Left ventricle myocardium inferior (tissue), 1 donor: ENCODE measurements at places on chromosomes 5 and 9.

- no peak for DNase-seq
These were observed 13.6 kb downstream of the CMBL start for GRCh38 chr5:10293907-10294662.

DNA sequence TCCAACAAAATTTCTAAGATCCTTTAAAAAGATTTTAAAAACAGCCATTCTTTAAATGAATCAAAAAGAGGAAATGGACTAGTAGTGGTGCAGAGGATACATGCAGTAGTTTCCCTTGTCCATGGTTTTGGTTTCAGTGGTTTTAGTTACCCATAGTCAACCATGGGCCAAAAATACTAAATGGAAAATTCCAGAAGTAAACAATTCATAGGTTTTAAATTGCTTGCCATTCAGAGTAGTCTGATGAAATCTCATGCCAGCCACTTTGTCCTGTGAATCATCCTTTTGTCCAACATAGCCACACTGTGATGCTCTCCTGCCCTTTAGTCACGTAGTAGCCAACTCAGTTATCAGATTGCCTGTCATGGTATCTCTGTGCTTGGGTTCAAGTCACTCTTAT lies 286.1 kb downstream of the ANXA1 start:
- no peak for DNase-seq

DNA sequence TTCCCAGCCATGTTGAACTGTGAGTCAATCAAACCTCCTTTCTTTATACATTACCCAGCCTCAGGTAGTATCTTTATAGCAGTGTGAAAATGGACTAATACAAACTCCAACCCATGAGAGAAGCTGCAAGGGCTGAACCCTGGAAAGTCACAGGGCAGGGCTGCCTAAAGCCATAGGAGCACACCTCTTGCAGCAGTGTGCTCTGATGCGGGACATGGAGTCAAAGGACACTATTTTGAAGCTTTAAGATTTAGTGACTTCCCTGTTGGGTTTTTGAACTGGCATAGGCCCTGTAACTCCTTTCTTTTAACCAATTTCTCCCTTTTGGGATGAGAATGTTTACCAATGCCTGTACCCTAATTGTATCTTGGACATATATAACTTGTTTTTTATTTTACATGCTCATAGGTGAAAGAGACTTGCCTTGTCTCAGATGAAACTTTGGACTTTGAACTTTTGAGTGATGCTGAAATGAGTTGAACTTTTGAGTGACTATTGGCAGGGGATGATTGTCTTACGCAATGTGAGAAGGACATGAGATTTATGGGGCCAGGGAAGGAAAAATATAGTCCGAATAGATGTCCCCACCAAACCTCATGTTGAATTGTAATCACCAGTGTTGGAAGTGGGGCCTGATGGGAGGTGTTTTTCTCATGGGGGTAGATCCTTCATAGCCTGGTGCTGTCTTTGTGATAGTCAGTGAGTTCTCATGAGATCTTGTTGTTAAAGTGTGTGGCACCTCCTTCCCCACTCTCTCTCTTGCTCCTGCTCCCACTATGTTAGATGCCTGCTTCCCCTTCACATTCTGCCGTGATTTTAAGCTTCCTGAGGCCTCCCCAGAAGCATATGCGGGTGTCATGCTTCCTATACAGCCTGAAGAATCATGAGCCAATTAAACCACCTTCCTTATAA lies 159.5 kb upstream of the SPEF2 start:
- no peak for DNase-seq

- DNase-seq, result no peak
These were observed 1.5 kb upstream of the NPM1 start for GRCh38 chr5:171386006-171386671.

DNA sequence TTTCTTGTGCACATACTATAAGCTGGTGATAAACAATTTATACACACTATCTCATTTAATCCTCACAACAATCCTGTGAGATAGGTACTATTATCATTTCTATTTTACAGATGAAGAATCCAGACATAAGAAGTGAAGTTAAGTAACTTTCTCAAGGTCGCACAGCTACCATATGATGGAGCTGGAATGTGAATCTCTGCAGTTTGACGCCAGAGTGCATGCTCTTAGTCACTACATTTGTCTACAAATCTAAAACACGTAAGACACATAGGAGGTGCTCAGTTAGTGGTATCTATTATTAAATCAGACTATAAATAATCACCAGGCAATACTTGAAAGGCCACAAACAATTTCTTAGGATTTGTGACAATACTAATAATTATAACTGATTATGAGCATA lies 45.0 kb upstream of the CDKN2B start:
- no peak for DNase-seq

DNA sequence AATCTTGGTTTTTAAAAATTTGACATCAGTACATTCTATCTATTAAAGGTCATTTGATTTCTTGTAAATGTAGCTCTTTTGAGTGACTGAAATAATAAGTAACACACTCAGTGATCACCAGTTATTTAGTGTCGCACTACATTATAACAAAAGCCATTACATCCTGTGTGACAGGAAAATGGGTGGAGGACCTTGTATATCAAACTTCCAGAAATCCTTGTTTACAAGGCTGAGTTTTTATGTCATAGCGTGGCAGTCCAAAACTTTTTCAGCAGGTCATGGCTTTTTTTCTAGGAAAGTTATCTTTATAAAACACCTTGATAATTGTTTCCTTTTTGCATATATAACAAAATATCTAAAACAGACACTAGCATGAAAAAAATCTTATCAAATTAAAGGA lies 14.4 kb upstream of the ITGA1 start:
- DNase-seq, result no peak

DNA sequence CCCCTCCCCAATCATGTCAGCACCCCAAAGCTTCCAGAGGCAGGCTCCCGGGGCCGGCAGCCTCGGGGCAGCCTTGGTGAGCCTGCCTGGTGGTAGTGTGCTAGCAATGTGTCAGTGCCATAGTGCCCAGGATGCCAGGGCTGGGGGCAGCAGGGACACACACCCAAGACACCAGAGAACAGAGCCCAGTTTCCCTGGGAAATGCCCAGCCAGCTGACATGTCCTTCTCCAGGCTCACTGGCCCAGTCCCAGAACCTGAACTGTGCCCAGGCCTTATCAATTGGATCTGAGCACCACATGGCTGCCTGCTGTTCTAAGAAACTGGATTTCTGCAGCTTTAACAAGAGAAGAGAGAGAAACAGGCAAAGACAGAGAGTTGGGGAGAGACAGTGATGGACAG lies 74.9 kb upstream of the LRRTM2 start:
- DNase-seq, result no peak

DNA sequence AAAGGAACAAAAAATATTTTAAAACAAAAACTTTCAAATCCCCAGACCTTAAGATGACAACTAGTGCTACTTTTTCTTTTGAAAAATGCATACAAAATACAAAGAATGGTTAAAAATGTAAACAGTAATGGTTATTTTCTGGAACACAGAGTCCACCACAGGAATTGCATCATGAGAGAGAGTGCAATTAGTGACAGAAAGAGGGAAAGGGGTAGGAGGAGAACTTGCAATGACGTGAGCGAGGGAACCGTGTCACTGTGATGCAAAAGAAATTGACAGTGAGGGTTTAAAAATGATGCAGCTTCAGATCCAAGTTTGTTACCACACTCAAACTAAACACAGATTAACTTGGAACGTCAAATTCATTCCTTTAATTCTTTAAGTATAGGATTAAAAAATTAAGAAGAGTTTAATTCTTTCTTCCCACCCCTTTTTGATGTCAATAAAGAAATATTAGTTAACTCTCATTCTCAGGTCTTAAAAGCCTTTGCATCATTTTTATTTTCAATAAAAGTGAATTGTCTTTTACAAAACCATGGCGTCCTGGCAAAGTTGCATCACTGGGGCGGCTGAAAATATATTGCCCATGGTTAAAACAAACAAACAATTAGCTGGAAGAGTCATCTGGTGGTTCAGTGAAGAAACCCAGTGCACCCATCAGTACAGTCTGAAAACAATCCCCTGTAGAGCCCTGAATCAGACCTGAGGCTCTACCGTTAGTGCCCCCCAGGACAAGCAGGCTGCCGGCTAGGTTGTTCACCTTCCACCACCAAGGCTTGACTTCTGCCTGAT lies 39.5 kb downstream of the MACROH2A1 start:
- DNase-seq, result no peak
